Renal pelvis (tissue), 12 donors: ENCODE measurements at places on chromosomes 5 and 9.
A peak's percentile ranks its signal among the peaks of the same experiment; 100 is the strongest.

DNA sequence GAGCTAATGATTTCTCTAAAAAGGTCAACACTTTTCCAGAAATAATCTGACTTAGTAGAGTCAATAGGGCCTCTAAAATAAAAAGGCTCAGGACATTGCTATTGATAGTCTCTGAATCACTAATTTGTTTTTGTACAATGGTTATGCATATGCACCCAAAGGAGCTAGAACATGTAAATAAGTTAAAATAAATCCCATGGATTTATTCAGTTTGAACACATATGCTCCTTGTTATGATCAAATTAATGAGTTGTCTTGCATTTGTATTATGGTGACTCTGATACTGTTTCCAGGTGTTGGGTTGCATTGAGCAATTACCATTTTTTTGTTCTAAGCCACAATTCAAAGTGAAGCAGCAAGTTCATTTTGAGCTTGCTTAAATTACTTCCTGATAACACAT is 276.0 kb upstream of the TUSC1 start:
- DNase-seq, result no peak

DNA sequence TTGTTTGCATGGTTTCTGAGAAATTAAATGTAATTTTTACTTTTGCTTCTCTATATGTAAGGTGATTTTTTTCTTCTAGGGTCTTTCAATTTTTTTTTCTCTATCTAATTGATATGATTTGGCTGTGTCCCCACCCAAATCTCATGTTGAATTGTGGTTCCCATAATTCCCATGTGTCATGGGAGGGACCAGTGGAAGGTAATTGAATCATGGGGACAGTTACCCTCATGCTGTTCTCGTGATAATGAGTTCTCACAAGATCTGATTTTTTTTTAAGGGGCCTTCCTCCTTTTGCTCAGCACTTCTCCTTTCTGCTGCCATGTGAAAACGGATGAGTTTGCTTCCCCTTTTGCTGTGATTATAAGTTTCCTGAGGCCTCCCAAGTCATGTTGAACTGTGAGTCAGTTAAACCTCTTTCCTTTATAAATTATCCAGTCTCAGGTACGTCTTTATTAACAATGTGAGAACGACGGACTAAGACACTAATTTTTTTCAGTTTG is 150.8 kb downstream of the MTRR start:
- no peak for DNase-seq

GRCh38 chr9:117448066-117448465 is 33.2 kb upstream of the ASTN2 start:
- DNase-seq, result no peak

- DNase-seq, result no peak
Measured at GRCh38 chr5:37875051-37875787, 35.4 kb upstream of the GDNF start.

DNA sequence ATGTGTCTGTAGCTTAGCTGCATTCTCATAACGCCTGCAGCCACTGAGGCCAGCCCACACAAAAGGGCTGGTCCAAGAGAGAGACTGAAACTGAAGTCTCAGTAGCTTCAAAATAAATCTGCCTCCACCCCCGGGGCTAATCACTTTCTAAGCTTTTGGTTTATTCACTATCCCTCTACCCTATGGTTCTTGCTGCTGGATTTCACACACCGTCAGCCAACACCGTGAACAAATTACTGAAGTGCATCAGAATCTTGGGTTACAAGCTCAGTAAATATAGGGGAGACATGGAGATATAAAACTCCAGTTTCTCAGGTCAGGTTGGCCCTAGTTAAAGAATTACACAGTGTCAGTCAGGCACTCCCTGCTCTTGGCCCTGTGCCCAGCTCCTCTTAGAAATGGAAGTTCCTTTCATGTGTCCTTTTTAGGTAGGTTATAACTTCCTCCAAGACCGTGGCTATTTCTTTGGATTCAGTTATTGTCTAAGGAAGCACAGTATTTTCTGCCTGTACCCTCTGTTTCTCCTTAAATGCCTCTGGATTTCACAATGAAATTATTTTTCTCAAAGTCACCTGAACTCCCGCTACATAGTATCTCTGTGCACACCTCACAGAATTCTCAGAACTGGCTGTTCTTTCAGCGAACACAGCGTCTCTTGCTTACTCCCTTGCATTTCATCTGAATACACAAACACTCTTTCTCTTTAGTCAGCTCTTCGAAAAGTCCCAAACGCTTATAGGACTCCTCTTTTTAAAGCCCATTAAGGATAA is 112.5 kb downstream of the FAM174A start:
- peak; percentile 86 for DNase-seq

GRCh38 chr5:98031496-98031895 is 742.0 kb upstream of the RGMB start:
- DNase-seq, result no peak

DNA sequence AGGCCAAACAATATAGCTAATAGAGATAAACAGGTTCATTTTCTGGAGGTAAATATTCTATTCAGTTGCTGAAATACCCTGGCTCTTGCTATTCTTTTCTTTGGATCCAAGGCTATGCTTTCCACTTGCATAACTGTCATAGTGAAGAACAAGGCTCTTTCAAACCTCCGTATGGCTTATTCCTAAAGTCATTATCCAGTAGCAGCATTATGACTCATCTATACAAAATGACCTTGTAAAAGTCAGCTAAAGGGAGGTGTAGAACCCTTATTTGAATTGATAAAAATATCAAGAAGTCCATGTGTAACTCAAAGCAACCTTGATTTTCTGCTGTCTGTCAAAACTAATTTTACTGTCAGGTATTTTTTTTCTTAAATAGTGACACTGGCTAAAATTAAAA is 447.8 kb downstream of the PLK2 start:
- no peak for DNase-seq

DNA sequence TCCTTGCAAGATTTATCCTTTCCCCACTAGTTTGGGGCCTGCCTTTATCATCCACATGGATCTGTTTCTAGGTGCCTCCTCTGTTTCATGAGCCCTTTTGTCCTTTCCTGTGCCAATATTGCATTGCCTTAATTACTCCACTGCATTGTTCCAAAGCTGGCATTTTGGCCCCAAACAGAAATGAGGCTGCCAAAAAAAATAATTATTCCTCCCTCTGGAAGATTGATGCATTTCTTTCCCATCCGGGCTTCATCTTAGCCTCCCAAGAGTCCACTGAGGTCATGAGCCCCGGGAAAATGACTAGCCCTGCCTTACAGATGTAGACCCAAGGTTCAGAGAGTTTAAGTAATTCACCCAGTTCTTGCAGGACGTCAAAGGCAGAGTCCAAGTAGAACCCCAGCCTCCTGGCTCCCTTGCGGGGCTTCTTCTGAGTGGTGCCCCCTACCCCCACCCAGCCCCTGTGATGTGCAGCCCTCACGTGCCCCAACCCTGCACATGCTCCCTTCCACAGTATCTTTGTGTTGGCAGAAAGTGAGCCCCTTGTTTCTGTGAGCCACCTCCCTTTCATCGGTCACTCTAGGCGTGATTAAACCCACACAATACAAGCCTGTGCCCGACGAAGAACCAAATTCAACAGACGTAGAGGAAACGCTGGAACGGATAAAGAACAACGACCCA is 62.1 kb downstream of the TMOD1 start:
- no peak for DNase-seq

- DNase-seq, result no peak
Measured at GRCh38 chr5:66843065-66843464, 246.9 kb downstream of the MAST4 start.

- DNase-seq, result no peak
Measured at GRCh38 chr5:75952291-75952690, 130.9 kb upstream of the SV2C start.

DNA sequence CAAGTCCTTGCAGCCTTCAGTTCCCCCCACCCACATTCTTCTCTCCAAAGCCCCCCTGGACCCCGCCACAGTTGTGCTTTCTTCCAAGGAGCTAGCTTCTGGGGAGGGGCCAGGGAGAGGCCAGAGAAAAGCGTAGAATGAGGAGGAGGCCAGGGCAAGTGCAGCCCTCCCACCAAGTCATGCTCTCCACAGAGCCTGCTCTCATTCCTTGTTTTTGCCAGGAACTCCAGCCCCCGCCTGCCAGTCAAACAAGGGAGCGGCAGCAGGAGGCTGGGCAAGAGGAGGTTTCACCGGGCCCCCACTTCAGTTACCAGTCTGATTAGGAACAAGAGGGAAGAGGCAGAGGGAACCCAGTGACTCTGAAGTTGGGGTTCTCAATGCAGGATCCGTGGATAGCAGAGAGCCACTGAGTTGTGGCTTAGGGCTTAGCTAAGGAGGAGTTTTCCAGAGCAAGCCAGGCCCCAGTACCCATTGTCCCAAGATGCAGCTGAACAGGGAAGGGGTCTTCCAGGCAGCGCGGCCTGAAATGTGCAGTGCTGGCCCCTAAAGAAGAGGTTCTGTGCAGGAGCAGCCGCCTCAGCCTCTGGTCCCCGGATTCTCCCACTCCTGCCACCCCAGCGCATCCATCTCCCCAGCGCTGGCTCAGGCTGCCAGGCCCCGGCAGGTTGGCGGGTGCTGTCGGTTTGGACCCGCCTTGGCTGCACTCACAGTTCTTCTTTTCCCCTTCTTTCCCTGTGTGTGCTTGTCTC is 120.6 kb downstream of the DAB2IP start:
- DNase-seq, result no peak

GRCh38 chr5:114360816-114361723 is 800 bp upstream of the KCNN2 start:
- peak; percentile 68 for DNase-seq

DNA sequence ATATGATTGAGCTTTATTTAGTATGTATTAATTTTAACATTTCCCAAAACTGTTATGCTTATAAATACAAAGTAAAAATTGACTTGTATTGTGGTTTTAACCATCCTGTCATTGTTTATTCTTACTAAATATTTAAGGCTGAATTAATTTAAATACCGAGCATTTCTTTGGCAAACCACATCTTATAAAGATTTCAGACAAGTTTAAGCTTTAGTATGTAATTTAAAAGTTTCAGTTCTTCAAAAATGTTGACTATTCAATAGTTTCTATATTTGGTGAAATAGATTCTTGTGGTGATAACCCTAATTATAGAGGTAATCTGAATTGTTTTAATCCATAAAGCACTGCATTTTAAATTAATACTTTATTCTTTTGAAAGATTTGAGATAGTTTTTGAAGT is 65.5 kb downstream of the CCNH start:
- DNase-seq, result no peak

GRCh38 chr5:17355586-17356346 is 138.3 kb downstream of the BASP1 start:
- DNase-seq, result no peak

GRCh38 chr9:104280178-104280560 is 186.1 kb downstream of the SMC2 start:
- no peak for DNase-seq

- no peak for DNase-seq
Measured at GRCh38 chr5:156094001-156094400, 233.0 kb upstream of the SGCD start.

GRCh38 chr9:82129708-82130107 is 141.1 kb downstream of the SPATA31D1 start:
- DNase-seq, result no peak

DNA sequence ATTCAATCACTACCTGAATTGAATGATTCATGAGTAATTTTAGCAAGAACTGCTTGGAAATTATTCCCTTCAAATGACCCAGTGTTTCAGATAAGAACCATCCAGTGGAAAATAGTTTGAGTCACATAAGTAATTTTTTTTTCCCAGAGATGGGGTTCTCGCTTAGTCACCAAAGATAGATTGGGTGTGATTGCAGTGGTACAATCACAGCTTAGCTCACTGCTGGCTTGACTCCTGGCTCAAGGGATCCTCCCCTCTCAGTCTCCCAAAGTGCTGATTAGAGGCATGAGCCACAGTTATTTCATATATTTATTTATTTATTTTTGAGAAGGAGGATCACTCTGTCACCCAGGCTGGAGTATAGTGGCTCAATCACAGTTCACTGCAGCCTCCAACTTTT is 574.5 kb upstream of the ARRDC3 start:
- no peak for DNase-seq

DNA sequence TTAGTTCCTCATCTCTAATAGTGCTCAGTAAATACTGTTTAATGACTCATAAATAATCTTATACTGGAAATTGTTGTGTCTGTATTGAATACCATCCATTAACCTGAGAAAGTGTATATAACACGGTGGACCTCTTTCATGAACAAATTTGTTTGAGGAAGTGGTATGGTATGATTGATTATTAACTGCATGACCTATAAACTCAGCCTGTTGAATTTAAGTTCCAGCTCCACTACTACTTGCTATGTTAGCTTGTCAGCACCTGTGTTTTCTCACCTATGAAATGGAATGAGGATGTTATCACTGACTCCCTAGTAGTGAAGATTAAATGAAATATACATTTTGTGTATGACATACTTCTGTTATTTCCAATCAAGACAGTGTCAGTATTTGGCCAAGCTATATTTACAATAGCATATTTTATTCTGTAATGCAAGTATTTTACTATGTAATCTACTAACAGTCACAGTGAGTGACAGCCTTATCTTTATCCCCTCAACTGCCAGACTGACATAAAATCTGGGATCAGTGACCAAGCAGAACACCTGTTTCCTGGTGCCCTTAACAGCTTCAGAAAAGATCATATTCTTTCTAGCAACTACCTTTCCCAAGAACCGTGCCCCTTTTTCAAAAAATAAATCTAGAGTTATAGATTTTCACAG is 77.3 kb upstream of the ITGA1 start:
- DNase-seq, result no peak
